ENCODE measurements at places on chromosomes 12 and 14.

GRCh38 chr14:56846970-56847930 is 37.0 kb upstream of the OTX2 start:
- no peak for DNase-seq

DNA sequence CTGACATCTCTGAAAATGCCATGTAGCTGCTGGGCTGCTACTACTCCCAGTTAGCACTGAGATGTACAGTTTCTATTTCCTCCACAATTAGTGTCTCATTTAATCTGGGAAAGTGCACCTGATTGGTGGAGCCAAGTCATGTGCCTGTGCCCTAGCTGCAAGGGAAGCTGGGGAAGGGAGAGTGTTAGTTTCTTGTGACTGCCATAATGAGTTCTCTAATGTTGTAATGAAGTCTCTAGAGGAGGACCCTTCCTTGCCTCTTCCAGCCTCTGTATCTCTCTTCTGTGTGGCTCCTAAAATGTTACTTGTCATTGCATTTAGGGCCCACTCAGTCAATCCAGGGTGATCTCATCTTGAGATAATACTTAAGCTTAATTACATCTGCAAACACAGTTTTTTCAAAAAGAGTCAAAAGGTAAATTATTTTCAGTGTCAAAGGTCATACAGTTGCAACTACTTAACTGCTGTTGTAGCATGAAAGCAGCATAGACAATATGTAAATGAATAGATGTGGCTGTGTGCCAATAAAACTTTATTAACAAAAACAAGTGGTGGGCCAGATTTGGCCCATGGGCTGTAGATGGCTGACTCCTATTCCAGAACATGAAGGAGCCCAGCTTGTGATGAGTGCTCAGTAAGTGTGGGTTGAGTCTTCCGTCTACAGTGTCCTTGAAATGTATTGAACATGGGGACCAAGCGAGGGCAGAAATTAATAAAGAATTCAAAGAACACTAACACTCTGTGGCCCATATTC is 137.2 kb upstream of the MAP1LC3B2 start:
- DNase-seq = no peak

- DNase-seq = no peak
Measured at GRCh38 chr14:100282766-100283419, 23.4 kb downstream of the SLC25A29 start.

DNA sequence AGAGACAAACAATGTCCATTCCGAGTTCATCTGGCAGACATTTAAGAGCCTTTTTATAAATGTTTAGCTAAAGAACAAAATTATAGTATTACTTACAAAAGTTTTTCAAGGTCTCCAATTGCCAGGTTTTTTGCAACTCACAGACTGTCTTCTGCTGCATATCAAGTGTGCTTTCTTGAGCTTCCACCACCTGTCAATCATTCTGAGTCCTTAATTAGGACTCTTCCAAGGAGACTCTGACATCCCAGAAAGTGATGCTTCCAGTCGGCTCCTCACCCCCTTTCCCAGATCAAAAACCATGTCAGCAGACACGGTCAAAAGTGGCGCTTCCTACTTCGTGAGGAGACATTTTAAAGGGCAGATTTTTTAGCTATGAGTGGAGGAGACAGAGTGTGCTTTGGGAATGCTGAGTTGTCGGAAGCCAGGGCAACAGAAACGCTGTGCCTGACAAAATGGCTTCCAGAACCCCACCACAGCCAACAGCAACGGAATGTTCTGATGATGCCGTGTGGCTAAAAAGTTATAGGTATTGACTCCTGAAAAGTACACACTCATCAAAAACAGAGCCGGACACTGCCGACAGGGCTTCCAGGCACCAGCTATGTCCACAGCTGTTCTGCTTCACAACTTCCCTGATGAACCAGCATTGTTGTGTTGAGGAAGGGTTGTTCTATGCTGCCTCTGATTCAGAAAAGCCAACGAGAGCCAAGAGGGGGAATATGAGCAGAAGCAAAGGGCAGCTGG is 116.1 kb upstream of the SLC35F4 start:
- DNase-seq = no peak

DNA sequence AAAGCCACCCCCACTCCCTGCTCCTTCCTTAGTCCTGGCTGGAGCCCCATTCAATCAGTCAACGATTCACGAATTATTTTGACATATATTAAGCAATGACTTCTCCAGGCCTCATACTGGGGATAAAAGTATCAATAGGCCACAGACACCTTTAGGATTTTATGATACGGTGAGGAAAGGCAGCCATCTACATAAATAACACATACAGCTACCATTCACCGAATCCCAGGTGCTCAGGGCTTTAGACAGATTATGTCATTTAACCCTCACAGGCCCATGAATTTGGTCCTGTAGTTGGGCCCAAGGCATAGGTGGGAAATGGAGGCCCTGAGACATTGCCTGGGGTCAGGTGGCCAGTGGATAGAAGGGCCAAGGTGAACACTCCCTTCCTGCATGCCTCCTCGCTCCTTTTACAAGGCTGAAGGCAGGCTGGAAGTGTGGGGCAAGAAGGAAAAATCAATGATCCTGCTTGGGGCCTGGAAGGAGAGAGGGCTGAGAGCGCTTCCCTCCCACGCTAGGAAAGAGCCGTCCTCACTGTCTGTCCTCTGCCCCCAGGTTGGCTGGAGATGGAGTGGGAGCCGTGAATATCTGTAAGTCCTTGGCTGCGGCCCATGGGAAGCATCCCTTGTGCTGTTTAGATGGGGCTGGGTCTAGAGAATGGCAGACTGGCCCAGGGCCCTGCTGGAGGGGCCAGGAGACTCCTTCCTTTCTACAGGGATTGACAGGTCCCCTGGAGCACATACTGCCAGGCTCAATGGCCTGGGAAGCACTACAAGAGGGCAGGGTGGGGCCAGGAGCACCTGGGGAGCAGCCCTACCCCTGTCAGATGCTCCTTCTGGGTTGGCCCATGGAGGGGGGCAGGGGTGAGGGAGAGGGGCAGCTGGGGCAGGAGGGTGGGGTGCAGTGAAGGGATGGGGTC is 14.8 kb downstream of the KRT7 start:
- DNase-seq = no peak

DNA sequence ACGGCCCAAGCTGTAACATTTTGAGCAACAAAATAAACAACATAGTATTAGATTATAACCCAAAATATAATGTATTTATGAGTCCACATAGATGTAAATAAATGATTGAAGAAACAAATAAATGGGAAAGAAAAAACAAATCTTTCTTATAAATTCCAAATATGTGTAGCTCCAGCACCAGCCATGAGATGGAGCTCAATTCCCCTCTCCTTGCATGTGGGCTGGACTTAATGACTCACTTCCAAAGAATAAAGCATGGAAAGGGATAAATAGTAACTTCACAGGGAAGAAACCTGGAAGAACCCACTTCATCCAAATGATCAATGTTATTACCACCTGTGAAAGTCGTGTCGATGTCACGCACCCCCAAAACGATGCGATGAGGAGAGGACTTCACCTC is 158.8 kb downstream of the RPAP3 start:
- no peak for DNase-seq

DNA sequence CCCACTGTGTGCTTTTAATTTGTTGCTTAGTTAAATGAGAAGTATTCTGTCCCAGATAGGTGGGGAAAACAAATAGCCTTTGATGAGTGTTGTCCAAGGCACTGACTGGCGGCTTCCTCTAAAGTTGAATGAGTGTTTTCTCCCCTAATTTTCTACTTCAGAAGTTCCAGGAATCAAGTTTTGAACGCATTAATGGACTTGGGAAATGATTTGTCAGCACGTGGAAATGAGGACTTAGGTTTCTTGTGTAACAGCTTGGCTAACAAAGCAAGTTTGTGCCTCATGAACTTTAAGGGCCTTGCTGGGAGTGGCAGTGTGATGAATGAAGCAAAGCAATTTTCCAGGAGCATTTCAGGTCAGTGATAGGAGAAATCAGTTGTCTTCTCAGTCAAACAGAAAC is 56.9 kb downstream of the LIN52 start:
- DNase-seq = no peak

- DNase-seq = no peak
Measured at GRCh38 chr14:68506021-68506644, 286.7 kb downstream of the ZFP36L1 start.

DNA sequence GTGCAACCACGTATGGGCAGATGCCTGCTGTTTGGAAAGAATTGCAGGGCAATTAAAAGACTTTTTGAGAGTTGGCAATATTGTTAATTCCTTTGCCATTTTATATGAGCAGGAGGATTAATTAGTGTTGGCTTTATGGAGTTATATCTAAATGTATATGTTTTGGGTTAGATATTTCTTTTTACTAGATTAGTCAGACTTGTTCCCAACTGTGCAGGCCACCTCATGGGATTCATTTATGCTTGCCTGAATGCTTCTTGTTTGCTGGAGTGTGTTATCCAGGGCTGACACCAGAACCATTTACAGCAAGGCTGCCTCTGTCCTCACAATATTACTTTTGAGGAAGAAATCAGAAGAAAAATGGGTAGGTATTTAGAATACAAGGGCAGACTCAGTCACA is 192.5 kb downstream of the KTN1 start:
- DNase-seq = no peak

DNA sequence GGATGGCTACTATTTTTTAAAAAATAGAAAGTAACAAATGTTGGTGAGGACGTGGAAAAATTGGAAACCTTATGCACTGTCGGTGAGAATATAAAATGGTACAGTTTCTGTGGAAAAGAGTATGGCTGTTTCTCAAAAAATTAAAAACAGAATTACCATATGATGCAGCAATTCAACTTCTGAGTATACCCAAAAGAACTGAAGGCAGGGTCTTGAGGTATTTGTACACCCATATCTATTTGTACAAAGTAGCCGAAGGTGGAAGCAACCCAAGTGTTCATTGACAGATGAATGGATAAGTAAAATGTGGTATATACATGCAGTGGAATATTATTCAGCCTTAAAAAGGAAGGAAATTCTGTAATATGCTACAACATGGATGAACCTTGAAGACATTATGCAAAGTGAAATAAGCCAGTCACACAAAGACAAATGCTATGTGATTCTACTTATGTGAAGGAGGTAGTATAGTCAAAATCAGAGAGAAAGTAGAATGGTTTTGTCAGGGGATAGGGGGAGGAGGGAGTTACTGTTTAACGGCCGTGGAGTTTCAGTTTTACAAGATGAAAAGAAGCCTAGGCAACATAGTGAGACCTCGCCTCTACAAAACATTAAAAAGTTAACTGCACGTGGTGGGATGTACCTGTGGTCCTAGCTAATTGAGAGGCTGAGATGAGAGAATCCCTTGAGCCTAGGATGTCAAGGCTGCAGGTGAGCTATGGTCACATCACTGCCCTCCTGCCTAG is 38.4 kb upstream of the CCT2 start:
- no peak for DNase-seq

DNA sequence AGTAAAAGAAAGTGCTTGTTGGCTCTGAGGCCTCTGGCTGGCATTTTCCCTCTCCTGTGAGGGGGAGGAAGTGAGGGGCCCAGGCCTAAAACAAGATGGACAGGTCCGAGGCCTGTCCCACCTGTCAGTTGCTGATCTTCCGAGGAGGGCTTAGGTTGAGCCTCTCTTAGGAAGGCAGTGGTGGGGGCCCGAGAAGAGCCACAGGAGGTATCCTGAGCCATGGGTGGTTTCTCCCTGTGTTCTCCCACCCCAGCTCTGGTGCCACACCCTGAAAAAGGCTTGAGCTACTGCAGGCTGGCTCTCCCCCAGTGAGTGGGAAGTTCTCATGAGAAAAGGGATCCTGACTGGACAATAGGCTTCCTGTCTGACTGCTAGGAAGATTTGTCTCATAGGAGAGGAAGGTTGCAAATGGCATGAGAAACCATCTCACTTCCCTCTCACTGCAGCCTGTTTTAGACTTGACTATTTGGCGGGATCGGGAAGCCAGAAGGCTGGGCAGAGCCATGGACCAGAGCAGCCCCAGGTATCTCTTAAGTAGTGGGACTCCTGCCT is 72.1 kb upstream of the SRSF5 start:
- DNase-seq = no peak

DNA sequence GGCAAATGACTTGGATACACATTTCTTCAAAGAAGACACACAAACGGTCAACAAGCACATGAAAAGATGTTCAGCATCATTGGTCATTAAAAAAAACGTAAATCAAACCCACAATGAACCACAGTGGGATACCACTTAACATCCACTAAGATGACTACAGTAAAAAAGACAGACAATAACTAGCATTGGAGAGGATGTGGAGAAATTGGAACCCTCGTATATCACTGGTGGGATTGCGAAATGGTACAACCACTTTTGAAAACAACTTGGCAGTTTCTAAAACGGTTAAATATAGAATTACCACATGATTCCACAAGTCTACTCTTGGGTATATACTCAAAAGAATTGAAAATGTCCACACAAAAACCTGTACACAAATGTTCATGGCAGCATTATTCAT is 25.2 kb upstream of the PPFIBP1 start:
- no peak for DNase-seq

- no peak for DNase-seq
Measured at GRCh38 chr12:18296909-18297280, 35.6 kb downstream of the PIK3C2G start.

GRCh38 chr14:55910601-55911243 is 207.5 kb upstream of the PELI2 start:
- no peak for DNase-seq

- no peak for DNase-seq
Measured at GRCh38 chr14:70563869-70564268, 29.1 kb upstream of the ADAM20 start.

DNA sequence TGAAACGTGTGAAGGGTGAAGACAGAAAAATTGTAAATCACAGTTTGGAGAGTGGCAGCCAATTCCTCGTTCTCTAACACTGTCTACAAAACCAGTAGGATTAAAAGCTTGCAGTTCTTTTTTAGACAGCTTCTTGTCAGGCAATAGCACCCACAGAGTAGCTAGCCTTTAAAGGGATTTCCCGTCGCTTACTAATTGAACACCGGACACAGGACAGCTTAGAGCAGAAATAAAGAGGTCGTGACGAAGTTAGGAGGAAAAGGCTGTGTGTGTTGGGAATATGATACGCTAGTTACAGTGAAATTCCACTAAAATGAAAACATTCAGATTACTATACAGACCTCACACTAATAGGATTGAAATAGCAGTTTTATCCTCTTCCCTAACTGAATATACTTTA is 149.1 kb upstream of the FLRT2 start:
- no peak for DNase-seq

- DNase-seq = no peak
Measured at GRCh38 chr14:102994689-102995088, 62.7 kb downstream of the CDC42BPB start.

Measured in stimulated activated CD8-positive, alpha-beta memory T cell treated with anti-CD3 and anti-CD28 coated beads, Interleukin-7, amount 100 ng/mL, for 24 hours (primary cell).